Stimulated activated CD8-positive, alpha-beta memory T cell treated with anti-CD3 and anti-CD28 coated beads, Interleukin-7, amount 100 ng/mL, for 48 hours (primary cell): ENCODE measurements at places on chromosomes 1 and 21.

GRCh38 chr21:36471254-36471723 lies 8.6 kb downstream of the CLDN14 start:
- no peak for DNase-seq

DNA sequence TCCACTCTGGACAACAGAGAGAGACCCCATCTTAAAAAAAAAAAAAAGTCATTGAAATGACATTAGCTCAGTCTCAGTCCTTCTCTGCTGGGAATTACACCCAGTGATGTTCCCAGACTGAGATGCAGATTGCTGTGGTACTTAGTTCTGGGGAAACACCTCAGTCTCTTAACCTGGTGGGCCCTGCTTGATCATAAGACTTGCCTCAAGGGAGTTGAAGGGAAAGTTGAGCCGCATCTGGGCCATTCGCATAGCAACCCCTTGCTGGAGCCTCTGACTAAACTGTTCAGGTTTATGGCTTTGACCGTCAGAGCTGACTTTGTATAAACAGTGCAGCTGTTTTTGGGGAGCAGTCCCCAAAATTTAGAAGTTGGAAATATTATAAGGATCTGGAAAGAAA lies 13.4 kb downstream of the FCRL4 start:
- no peak for DNase-seq

GRCh38 chr1:74396933-74397332 lies 115.5 kb downstream of the LRRC53 start:
- DNase-seq: no peak

- peak; percentile 23 for DNase-seq
Measured at GRCh38 chr1:174815036-174815435, 184.7 kb upstream of the CACYBP start.
